Fibroblast of lung (primary cell): ENCODE measurements at places on chromosomes 3 and 15. TPM values are rescaled to one million over a fixed set of nuclear protein-coding genes. Genes with fewer than 3 reads are reported as not detected.

The C3orf49 gene
- total RNA-seq = not detected in 2 replicates

The LINGO1 gene
- not detected in 2 replicates for total RNA-seq

The SKOR1 gene
- under 0.01 and 0.17 TPM in 2 replicates for total RNA-seq

The KBTBD13 gene
- total RNA-seq = not detected in 2 replicates

DNA sequence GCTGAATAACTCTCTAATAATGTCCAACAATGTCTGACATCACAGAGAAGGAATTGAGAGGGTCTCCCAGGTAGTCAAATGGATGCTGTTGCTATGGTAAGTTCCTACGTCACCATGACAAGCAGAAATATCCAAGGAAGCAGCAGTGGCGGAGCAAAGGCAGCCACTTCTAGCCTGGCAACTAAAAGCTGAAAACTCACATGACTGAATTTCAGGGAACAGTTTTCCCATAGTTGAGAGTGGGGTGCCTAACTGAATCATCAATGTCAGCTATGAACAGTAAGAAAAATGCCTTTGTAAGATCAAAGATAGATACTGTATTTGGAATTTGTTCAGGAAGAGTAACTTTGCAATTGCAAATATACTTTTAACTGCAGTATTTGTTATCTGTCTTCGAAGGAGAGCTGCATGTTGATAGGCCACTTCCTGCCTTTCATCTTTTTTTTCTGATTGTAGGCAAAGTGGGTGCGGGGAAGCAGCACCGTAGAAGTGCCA, 161.7 kb downstream of the BBX start:
- no peaks in the 10 kb centered on the region for H3K36me3 ChIP-seq
- H3K27ac ChIP-seq = no peak overlapping the region
- no peak for DNase-seq
- H3K27me3 ChIP-seq = no peaks in the 10 kb centered on the region
- peaks cover 2% of the 10 kb centered on the region for H3K4me1 ChIP-seq

DNA sequence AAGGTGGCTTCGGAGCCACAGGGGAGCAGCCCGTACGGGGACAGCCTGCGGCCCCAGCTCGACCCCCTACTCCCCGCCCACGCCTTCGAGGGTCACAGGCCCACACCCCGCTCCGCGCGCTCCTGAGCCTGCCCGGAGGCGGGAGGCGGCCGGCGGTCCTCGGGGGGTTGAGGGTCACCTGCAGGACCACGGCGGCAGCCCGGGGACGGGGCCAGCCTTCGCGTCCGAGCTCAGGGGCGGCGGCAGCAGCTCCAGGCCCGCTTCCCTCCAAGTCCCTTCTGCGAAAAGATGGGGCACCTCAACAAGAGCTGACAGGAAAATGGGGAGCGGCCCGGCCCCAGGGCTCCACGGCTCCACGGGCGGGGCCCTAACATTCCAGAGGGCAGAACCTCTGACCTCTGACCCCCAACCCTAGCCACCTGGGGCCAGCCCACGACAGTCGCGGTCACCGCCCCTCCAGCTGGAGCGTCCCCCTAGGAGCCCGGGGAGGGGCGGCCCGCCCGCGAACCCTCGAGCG, 428 bp downstream of the LYSMD4 start:
- H3K27me3 ChIP-seq = no peaks in the 10 kb centered on the region
- H3K36me3 ChIP-seq = no peaks in the 10 kb centered on the region
- H3K4me1 ChIP-seq = no peaks in the 10 kb centered on the region
- DNase-seq = no peak
- peak overlapping the region; percentile 62 for H3K27ac ChIP-seq

GRCh38 chr3:115986555-115987207, 363.4 kb downstream of the GAP43 start:
- no peaks in the 10 kb centered on the region for H3K36me3 ChIP-seq
- no peaks in the 10 kb centered on the region for H3K27me3 ChIP-seq
- H3K4me3 ChIP-seq = no peak overlapping the region
- no peak overlapping the region for H3K27ac ChIP-seq
- DNase-seq = peak; percentile 48

- no peaks in the 10 kb centered on the region for H3K36me3 ChIP-seq
- no peaks in the 10 kb centered on the region for H3K27me3 ChIP-seq
- no peak overlapping the region for H3K27ac ChIP-seq
These were observed 64.2 kb downstream of the SCAPER start for GRCh38 chr15:76840830-76841460.

GRCh38 chr3:131216330-131216729, 165.2 kb upstream of the NUDT16 start:
- no peaks in the 10 kb centered on the region for H3K36me3 ChIP-seq
- no peaks in the 10 kb centered on the region for H3K27me3 ChIP-seq
- H3K4me3 ChIP-seq = no peak overlapping the region
- no peak overlapping the region for H3K27ac ChIP-seq
- DNase-seq = peak; percentile 8

DNA sequence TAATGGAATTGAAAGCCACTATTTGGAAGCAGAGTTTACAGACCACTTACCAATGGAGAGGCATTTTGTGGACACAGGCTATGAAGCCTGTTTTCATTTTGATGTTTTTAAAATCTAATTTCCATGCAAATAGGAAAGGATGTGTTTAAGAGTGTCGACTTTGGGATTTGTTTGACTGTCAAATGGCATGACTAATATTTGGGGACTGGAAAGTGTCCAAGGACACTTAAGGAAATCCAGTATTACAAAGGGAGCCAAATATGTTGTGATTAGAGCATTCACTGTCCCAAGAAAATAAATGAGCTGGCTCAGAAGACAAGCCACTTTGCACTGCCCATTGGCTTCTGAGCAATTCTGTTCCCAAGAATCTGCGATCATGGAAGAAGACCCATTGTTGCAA, 34.0 kb upstream of the SLC6A11 start:
- H3K4me1 ChIP-seq = no peaks in the 10 kb centered on the region
- H3K27me3 ChIP-seq = no peaks in the 10 kb centered on the region
- no peak overlapping the region for H3K4me3 ChIP-seq
- no peaks in the 10 kb centered on the region for H3K36me3 ChIP-seq

DNA sequence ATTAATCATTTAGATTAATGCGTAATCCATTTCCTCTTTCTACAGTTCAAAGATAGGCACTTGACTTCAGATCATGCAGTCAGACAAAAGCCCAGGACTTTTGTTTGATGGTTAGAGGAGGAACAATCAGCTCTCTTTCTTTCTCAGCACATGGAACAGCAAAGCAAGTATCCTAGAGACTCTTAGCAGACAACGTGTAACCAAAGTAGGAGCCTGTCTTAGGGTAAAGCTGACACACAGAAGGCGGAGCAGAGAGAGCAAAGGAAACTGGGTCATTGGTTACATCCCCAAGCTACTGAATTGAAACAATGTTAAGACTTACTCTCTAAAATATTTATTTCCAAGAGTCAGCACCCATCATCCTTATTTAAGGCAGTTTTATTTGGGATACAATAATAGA, 110.0 kb upstream of the HES1 start:
- H3K4me1 ChIP-seq = no peaks in the 10 kb centered on the region
- DNase-seq = no peak
- no peak overlapping the region for H3K4me3 ChIP-seq

DNA sequence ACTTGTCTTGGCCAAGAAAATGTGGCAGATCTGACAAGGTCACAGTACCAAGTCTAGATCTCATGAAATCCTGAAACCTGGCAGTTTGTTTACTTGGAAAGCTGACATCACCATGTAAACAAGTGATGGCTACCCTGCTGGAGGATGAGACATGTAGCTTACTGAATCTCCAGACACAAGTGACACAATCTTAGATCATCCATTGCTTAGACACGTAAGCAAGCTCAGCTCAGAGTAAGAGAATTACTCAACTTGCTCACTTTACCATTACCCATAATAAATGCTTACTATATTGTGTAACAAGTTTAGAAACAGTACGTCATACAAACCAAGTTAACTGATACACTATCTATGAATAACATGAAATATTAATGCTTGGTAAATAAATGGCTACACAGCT, 263.8 kb downstream of the TBC1D5 start:
- no peak overlapping the region for H3K4me3 ChIP-seq
- DNase-seq = peak; percentile 88
- no peak overlapping the region for H3K27ac ChIP-seq
- H3K4me1 ChIP-seq = no peaks in the 10 kb centered on the region

DNA sequence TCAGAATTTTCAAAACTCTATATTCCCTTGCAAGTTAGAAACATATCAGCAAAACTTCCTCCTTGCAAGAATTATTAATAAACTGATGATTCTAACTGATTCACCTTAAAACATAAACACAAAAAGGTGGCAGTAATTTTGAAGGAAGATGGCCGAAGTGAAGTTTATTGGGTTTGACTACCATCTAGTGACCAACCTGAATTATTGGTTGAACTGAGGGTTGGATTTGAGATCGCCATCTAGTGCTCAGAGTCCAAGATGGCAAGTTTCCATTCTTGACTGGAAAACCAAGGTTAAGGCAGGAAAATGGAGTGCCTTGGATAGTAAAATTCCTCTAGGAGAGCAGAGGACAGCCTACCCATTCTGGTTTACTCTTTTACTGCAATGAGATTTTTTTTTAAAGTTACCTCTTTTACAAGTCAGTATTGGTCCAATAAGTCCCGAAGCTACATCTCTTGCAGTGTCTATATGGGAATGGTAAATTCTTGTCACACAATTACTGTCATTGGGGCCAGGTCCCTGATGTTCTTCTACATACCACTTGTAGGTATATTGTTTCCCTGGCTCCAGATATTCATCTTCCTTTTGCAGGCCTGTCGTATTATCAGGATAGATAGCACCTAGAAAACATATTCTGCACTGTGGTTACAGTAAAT, 51.6 kb upstream of the CP start:
- no peaks in the 10 kb centered on the region for H3K36me3 ChIP-seq
- peak; percentile 92 for DNase-seq
- no peaks in the 10 kb centered on the region for H3K27me3 ChIP-seq
- no peak overlapping the region for H3K4me3 ChIP-seq
- H3K27ac ChIP-seq = no peak overlapping the region

- H3K4me1 ChIP-seq = no peaks in the 10 kb centered on the region
- no peaks in the 10 kb centered on the region for H3K27me3 ChIP-seq
- no peak overlapping the region for H3K27ac ChIP-seq
- peaks cover 9% of the 10 kb centered on the region for H3K36me3 ChIP-seq
- peak; percentile 60 for DNase-seq
These were observed 20.0 kb downstream of the DHX36 start for GRCh38 chr3:154304116-154304786.

DNA sequence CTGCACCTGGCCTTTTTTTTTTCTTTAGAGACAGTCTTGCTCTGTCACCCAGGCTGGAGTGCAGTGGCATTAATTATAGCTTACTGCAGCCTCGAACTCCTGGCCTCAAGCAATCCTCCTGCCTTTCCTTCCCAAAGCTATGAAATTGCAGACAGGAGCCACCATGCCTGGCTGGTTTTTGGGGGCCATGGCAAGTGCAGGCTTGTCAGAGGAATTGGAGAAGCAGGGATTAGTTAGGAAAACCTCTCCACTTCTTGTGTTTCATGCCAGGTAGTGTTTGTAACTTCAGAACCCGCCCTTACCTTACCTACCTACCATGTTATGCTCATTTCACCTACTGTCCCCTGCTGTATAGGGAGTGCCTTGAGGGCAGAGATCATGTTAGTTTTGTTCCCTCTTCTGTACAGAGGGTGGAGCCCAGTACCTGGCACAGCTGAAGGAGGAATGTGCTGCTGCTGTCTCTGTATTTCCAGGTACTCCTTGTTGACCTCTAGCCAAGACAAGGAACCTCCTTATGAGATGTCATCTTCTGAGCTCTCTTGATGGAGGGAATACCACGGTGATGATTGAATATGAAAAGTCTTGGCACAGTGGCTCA, 43.8 kb downstream of the TRAK1 start:
- no peaks in the 10 kb centered on the region for H3K36me3 ChIP-seq
- H3K4me3 ChIP-seq = no peak overlapping the region
- H3K27me3 ChIP-seq = no peaks in the 10 kb centered on the region
- DNase-seq = no peak

- no peaks in the 10 kb centered on the region for H3K36me3 ChIP-seq
- H3K4me1 ChIP-seq = no peaks in the 10 kb centered on the region
- no peak overlapping the region for H3K27ac ChIP-seq
- H3K4me3 ChIP-seq = no peak overlapping the region
- DNase-seq = no peak
These were observed 44.4 kb downstream of the CSNK1G1 start for GRCh38 chr15:64311566-64311965.

DNA sequence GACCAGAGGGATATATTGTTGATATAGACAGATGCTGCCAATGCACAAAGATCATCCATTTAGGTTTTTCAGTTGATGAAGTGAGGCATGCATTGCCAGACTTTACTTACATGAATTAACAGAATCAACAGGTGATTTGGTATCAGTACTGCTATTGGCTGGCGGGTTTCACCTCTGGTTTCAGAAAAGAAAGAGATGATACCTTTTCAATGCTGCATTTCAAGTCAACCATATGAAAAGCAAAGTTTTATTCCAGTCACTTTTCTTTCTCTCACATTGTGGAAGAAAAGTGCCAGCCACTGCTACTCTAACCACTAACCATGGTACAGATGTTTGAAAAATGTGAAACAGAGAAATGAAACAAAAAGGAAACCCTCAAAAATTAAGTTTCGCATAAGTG, 289.1 kb downstream of the TIGIT start:
- no peaks in the 10 kb centered on the region for H3K4me1 ChIP-seq
- no peak overlapping the region for H3K27ac ChIP-seq
- H3K36me3 ChIP-seq = no peaks in the 10 kb centered on the region

GRCh38 chr15:95559875-95560394, 770.6 kb upstream of the NR2F2 start:
- no peak overlapping the region for H3K4me3 ChIP-seq
- peak overlapping the region; percentile 71 for H3K27ac ChIP-seq
- H3K4me1 ChIP-seq = peaks cover 11% of the 10 kb centered on the region
- no peaks in the 10 kb centered on the region for H3K36me3 ChIP-seq
- peak; percentile 95 for DNase-seq

DNA sequence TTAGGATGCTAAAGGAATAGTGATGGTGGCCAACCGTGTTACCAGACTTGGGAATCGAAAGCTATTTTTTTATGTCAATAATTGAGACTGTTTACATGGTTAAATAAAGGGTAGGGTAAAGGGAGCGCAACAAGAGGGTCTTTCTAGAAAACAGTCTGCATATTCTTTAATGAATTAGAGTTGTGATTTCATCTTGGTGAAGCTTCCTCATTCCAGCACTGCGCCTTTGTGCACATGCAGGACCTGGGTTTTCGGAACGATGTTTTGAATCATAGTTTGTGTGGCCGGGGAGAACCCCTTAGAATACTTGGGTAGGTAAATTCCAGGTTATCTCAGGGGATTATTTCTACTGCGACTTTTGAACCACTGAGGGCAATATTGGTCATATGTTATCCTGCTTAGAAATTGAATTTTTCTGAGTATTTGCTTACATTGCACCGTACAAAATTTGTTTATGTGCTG, 1.3 kb downstream of the PIK3CA start:
- DNase-seq = peak; percentile 45
- H3K4me1 ChIP-seq = peaks cover 2% of the 10 kb centered on the region
- H3K4me3 ChIP-seq = peak overlapping the region; percentile 97
- peak overlapping the region; percentile 85 for H3K27ac ChIP-seq

DNA sequence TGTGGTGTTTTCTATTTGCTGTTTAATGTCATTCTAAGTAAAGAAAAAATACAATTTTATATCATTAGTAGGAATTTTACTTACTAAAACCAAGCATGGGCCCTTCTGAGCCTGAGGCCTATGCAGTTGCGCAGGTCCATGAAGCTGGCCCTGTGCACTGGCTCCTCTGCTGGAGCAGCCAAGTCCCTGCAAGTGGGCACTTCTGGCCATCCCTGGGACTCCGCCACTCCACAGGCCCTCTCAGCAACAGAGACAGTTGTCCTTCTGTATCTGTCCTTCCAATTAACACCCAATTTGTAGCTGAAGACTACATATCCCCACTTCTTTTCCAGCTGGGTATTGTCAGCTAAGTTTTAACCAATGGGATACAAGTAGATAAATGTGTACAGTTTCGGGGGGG, 49.9 kb upstream of the RYK start:
- DNase-seq = no peak
- H3K27me3 ChIP-seq = no peaks in the 10 kb centered on the region
- no peak overlapping the region for H3K27ac ChIP-seq
- no peaks in the 10 kb centered on the region for H3K36me3 ChIP-seq
- no peak overlapping the region for H3K4me3 ChIP-seq
- H3K4me1 ChIP-seq = no peaks in the 10 kb centered on the region
